ENCODE measurements at places on chromosomes 7 and 10.

DNA sequence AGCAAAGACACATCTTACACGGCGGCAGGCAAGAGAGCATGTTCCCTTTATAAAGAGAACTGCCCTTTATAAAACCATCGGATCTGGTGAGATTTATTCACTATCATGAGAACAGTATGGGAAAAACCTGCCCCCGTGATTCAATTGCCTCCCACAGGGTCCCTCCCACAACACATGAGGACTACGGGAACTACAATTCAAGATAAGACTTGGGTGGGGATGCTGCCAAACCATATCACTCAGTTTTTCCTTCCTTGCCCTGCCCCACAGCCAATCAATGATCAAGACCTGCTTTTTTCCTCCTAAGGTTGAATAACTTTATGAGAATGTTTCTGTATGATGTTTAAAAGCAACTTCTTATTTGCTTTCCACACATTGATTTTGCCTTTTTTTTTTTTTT, 3.1 kb upstream of the PTPRE start:
- no peak for DNase-seq

GRCh38 chr10:6035931-6036575, 26.1 kb downstream of the IL2RA start:
- no peak for DNase-seq

DNA sequence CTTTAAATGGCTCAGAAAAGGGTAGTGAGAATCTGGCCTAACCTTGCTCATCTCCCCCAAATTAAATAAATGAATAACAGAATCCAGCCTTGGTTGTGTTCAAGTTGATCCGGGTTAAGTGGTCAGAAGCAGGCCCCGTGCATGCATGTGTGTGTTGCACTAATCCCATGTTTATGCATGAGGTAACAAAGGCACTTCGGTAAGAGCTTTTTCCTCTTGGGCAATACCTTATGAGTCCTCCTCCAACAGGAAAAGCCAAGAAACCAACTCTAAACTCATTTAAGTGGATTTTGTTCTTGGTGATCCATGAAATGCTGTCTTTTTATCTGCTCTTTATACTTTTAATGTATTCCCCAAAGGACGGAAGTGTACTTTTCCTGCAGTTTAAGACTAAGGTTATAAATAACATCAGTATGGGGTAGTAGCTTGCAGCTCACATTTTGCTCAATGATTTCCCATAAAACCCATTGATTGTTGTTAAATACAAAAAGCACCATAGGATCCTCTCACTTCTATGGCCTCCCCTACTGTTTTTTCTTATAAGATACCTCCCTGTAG, 104.9 kb upstream of the YAE1 start:
- no peak for DNase-seq

DNA sequence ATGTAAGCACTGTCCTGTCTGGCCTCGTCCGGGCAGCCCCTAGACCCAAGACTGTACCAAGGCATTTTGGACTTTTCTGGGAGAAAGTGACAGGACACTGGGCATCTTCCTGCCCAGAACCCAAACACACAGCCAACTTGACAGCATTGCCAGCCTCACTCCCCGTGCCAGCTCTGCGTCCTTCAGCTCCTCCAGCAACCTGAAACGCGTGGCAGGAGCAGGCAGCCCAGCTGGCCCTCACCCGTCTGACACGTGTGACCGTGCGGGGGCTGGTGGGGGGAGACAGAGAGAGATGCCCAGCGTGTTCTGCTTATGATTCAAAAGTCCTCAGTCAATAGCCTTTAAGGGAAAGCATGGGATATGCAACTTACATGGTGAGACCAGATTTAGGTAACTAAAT, 50.3 kb upstream of the SLC29A3 start:
- DNase-seq: no peak

- no peak for DNase-seq
Observed at GRCh38 chr7:41744161-41744560, 41.3 kb upstream of the INHBA start.

- peak; percentile 7 for DNase-seq
Observed at GRCh38 chr10:18822156-18822555, 162.9 kb downstream of the ARL5B start.

- no peak for DNase-seq
Observed at GRCh38 chr7:108637049-108637621, 67.5 kb downstream of the DNAJB9 start.

DNA sequence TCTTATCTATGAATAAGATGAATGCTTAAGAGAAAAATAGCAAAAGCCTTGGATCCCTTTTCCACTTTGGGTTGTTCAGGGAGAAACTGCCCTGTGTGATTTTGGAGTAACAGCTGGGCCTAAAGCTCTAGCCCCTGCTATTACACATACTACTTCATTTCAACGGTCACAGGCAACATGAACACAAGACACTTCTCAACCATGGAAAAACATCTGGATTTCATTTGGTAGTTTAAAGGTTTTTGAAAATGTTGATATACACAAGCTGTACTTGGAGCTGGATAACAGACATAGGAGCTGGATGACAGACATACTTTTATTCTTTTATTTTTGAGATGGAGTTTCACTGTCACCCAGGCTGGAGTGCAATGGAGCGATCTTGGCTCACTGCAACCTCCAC, 2.7 kb upstream of the CHUK start:
- DNase-seq: no peak

GRCh38 chr7:90351987-90352386, 5.5 kb downstream of the GTPBP10 start:
- DNase-seq: no peak

- no peak for DNase-seq
Observed at GRCh38 chr10:78381107-78381506, 347.4 kb downstream of the RPS24 start.

GRCh38 chr7:51256209-51256781, 60.3 kb downstream of the COBL start:
- DNase-seq: no peak

DNA sequence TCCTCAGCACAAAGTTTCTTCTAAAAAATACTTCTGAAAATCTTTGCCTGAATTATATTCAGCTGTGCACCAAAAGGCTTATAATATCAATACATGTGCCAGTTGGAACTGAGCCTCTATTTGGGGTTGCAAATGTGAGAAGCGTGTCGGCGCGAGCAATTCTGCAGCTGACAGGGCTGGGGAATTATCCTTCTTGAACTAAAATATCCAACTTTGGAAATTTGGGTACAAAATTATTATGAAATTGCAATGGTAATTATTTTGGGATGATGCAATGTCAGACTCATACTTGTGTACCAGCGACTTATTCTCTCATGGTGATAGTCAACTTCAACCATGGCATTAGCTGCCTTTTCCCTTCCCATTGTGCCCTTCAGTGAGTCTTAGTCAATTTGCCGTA, 507.0 kb upstream of the KLF6 start:
- no peak for DNase-seq

DNA sequence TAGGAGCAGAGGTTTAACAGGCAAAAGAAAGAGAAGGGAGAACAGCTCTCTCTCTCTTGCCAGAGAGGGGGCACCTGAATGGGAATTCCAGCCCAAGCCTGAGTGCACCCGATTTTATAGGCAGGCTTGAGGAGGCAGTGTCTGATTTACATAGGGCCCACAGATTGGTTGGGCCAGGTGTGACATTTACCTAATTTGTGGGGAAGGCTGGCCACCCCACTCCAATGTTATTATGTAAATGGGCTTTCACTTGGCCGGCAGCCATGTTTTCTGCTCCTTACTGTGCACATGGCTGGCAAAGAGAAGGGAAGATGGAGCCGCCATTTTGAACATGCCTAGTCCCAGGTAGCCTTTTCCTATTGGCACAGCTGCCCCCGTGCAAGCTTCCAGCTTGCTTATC, 735.5 kb upstream of the AUTS2 start:
- no peak for DNase-seq

GRCh38 chr7:42400211-42400772, 163.3 kb upstream of the GLI3 start:
- no peak for DNase-seq

- DNase-seq: no peak
Observed at GRCh38 chr10:101875068-101875688, 31.6 kb upstream of the KCNIP2 start.

GRCh38 chr7:94877731-94878670, 29.4 kb upstream of the PPP1R9A start:
- no peak for DNase-seq

- no peak for DNase-seq
Observed at GRCh38 chr7:72445075-72445474, 32.9 kb upstream of the CALN1 start.

GRCh38 chr7:47026780-47027361, 555.0 kb downstream of the TNS3 start:
- no peak for DNase-seq

GRCh38 chr7:12211711-12212485, 804 bp downstream of the TMEM106B start:
- no peak for DNase-seq

- DNase-seq: no peak
Observed at GRCh38 chr7:25031007-25031406, 51.0 kb upstream of the OSBPL3 start.

GRCh38 chr10:7788639-7789286, 786 bp downstream of the ATP5F1C start:
- no peak for DNase-seq

- DNase-seq: no peak
Observed at GRCh38 chr7:94016786-94017185, 12.6 kb upstream of the BET1 start.

DNA sequence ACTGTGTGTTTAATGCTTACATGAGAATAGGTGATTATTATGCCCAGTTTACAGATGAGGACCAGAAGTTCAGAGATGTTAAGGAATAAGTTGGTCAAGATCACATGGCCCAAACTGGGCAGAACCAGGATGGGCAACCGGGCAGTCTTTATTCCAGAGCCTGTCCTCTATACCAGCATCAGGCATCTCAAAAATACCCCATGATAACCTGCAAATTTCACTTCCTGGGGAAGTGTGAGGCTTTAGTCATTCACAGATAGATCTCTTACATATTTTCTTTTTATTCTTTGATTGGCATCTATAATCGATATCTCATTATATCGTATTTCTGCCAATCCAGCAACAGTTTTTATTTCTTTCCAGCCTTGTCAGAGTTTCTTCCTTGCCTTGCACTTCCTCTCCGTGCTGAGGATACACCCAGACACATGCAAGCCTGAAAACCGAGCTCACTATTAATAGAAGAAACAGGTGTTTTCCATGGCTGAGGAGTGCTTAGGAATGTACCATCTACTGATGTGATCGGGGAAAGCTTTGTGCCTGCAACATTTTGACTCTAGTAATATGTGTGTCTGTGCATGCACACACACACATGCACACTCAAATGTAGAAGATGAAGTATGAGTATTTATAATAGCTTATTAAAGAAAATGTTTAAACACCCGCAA, 82.4 kb downstream of the CREM start:
- no peak for DNase-seq

DNA sequence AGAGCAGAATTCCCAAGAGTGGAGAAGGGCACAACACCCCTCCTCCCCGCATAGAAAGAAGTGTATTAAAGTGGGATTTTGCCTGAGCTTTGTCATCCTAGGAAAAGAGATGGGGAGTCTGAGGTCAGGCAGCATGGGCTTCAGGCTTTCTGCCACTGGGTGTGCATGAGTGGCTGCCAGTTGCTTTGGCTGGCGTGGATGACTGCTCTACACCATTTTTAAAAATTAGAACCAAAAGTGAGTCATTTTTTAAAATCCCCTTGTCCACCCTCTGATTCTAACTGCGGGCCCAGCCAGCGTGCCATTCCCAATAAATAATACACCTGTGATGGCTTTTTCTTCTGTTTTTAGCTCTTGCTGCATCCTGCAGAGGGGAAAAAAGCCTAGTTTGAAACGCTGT, 13.4 kb downstream of the SLC29A3 start:
- DNase-seq: no peak

- no peak for DNase-seq
Observed at GRCh38 chr10:29344073-29344820, 55.4 kb downstream of the LYZL1 start.

GRCh38 chr7:13981070-13981469, 8.4 kb downstream of the ETV1 start:
- peak; percentile 89 for DNase-seq

GRCh38 chr7:157273208-157274093, 63.4 kb upstream of the DNAJB6 start:
- DNase-seq: peak; percentile 67

GRCh38 chr7:134276951-134277350, 39.8 kb downstream of the SLC35B4 start:
- DNase-seq: no peak

GRCh38 chr10:70905071-70906021, 17.0 kb upstream of the PCBD1 start:
- DNase-seq: no peak

DNA sequence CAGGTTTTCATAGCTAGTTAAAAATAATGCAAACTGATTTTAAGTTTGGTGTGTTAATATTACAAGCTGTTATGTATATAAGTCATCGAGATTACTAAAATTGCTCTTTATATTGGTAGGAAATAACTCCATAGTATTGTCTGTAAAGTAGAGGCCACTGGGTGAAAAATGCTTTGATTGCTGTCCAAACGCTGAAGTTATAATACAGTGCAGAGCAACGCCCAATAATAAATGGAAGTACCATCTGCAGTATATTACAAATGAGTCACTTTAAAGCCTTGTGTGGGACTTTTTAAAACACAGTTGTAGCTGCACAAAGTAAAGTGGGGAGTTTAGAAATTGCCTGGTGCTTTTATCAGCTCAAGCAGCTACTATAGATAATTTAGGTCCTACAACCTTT, 196.1 kb downstream of the NXPH1 start:
- no peak for DNase-seq

- DNase-seq: no peak
Observed at GRCh38 chr10:119304541-119304940, 97.2 kb downstream of the GRK5 start.

DNA sequence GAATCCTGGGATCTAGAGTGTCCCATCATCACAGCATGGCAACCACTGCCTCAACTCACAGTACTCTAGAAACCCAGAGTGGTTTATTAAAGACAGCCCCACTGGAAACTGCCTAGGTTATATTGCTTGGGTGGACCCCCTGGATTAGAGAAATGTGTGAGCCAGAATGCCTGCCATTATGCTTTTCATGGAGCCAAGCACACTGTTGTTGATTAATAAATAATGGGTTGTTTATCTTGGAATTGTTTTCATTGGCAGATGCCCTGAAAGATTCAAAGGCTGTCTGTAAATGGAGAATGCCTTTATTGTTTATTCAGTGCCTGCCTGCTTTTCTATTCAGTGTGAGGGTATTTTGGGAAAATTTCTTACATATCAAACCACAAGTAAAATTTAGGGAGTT, 52.1 kb downstream of the GNAI1 start:
- DNase-seq: no peak
